ENCODE measurements at places on chromosomes 5 and 9.

DNA sequence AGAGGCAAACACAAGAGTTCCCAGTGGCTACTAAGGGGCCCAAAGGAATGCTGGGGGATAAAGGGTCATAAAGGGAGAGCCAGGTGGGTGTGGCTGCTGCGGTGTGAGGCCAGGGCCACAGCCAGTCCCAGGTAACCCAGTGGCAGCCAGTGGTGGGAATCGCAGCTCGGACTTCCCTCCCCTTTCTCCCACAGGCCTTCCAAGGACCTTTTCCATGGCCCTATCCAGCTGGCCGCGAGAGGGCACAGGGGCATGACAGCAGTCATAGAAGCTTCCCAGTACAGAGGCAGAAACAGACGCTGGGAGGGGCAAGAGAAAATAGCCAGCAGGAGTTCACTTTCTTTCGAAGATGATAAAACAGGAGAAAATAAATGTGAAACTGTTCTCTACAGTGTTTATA lies 257.6 kb downstream of the SEMA5A start:
- DNase-seq: no peak

DNA sequence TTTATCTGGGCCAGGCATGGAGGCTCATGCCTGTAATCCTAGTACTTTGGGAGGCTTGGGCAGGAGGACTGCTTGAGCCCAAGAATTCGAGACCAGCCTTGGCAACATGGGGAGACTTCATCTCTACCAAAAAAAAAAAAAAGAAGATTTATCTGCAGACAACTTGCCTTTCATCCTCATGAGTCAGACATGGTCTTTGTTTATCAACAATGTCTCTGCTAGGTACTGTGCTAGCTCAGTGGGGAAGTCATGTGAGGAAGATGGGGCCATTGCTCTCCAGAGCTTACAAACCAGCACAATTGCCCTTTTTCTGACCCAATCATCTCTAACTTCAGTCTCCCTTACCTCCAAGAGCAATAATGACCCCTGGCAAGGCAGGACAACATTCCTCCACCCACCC lies 1.6 kb downstream of the URM1 start:
- no peak for DNase-seq

DNA sequence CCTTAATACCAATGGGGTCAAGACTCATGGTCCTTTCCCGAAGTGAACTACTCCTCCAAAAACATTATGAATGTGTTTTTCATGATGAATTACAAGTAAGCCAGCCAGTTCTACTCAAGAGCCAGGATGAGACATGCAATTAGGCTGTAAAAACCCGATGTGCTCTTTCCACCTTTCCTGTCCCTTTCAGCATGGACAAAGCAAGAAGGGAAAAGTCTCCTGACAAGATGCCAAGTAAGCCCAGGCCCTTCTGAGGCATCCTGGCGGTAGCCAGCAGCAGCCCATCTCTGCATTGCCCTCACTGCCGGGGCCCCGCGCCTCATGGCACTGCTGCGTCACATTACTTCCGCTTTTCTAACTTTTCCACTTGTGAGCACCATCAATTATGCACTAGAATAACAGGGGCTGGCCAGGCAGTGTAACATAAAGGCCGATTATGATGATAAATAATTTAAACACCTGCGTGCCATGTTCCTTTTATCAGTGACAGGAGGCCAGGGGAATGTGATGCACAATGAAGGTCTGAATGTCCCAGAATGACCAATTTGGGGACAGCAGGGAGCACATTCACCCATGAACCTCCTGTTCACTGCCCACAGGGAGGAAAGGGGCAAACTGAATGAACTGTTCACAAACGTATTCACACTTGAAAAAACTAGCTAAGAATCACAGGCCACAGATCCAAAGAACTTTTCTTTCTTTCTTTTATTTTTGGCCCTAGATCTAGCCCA lies 37.4 kb downstream of the EFNA5 start:
- no peak for DNase-seq

DNA sequence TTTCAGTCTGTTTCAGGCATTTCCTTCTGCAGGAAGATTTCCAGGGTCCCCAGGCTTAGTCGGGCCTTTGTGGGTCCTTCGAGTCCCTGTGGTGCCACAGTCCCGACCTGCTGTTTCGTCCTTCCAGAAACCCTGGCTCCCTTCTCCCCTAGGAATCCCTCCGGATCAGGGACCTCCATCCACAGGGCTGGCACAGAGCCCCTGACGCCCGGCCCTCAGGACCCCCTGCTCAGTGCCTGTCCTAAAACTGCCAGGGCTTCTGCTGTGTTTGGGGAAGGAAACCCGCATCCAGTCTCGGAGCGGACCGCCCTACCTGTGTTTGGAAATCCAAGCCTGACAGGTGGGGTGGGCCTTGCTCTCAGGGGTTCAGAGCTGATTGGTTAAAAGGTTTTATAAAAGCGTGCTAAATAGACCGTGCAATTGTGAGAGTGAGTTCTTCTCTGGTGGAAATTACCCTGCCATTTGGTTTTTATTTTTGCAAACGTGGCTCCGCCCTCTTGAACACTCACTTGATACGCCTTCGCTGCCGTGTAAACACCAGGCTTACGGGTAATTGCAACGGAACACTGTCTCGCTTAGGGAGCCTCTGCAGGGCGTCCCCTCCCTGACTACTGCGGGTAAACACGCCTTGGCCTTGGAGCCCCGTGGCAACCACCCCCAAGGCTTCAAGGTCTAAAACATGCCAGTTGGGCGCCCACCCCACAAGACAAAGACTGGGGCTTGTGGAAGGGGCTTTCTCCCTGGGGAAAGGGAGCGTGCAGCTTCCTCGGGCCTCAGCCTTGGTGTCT lies 121.2 kb downstream of the PHF2 start:
- DNase-seq: no peak

DNA sequence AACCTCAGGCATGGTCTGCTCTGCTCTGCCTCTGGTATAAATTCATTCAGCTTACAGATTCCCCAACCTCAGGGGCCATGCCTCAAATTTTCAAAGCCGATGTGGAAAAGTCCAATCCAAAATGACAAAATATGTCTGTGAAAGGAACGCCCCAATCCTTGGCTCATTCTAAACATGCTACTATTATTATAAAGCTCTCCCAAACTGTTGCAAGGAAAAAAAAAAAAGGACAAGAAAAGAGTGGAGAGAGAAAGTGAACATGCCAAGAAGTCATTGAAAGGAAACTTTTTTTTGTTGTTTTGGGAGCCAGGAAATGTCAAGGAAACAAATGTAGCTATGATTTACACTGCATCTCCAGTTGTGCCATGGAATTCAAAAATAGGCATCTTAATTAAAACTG lies 3.8 kb downstream of the COL23A1 start:
- no peak for DNase-seq

GRCh38 chr5:173863359-173863758 lies 24.8 kb upstream of the CPEB4 start:
- no peak for DNase-seq

DNA sequence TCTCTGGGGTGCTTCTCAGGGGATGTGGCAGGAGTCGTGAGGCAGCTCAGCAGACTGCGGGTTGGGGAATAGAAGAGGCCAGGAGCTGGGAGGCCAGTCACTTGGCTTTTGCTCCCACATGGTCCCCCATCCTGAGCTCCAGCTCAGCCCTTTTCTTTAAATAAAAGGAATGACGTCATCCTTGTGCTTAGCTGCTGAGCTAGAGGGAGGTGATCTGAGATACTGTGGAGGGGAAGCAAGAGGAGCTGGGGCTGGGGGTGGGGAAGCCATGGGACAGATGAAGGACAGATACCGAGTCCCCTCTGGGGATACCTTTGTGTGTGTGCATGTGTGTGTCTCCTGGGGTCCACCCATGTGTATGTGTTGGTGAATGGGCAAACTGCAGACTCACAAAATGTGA lies 89.0 kb upstream of the ARAP3 start:
- no peak for DNase-seq

- DNase-seq: no peak
Observed at GRCh38 chr5:73674669-73675004, 48.6 kb downstream of the ARHGEF28 start.

- DNase-seq: no peak
Observed at GRCh38 chr9:96721731-96722429, 56.0 kb downstream of the ZNF510 start.

GRCh38 chr9:112043423-112043822 lies 131.7 kb downstream of the SUSD1 start:
- DNase-seq: no peak

GRCh38 chr5:170286386-170286925 lies 11.1 kb downstream of the LCP2 start:
- no peak for DNase-seq

- DNase-seq: no peak
Observed at GRCh38 chr5:133029416-133029815, 3.1 kb upstream of the ZCCHC10 start.

DNA sequence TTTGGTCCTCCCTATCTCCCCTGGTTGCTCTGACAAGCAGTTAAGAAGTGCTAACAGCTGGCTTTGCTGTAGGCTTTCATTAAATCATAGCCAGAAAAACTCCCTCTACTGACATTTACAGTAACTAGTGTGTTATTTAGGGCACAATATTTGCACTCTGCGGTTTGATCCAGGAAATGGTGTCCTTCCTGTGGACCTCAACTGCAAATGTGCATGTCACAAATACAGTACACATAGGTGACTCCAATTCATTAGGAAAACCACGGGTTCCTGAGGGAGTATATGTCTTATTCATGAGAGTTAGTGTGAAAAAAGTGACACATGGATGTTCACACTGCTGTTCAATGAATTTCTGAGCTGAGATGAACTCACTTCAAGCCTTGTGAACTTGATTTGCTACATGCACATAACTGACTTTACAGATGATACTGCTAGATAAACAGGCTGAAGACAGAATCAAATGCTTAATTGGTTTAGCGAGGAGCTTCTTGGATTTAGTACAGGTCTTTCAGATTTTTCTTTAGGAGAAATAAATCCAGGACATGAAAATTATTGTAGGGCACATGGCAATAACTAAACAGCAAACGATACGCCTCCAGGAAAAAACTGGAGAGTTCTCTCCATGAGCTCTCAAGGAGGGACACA lies 281.5 kb downstream of the EFNA5 start:
- no peak for DNase-seq

DNA sequence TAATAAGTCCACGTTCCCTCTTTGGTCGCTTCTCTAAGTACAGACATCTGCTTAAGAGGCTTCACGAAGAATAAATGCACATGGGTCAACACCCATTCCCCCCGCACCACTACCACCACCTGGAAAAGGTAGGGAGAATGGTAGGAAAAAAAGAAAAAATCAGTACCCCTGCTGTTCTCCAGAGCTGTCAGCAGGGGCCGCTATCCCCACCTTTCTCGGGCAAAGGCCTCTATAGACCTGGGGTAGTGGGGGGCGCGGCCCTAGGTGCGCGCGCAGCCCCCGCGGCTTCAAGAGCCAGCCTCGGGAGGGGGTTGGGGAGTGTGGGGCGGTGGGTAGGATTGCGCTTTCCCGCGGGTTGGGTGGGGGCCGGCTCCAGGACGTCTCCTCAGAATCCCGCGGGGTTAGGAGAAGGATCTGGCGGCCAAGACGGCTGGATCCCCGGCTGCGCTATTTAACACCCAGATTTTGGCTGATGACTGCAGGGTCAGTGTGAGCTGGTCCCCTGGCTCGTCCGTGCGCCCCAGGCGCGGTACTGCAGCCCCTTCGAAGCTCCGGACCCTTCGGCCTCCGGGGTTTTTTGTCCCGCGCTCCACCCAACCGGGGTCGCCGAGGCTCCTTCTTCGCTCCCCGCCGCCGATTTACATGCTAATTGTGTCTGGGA lies 1.6 kb upstream of the SEMA6A start:
- DNase-seq: peak; percentile 27

DNA sequence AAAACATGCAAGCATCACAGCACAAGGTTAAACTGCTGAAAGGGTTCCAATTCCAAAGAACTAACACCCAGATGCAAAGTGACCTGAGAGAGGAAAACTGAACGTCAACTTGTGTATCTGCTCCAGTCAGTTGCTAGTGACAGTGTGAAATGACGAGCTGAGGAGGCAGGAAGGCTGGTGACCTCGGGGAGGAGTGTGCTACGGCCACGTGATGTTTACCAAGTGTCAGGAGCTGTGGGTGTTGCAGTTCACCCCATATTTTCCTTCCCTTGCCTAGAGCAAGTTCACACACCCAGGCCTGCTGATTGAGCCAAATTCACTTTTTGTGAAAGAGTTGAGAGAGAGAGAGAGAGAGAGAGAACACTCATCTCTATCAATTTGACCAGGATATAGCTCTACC lies 231.6 kb upstream of the ANKH start:
- no peak for DNase-seq

- no peak for DNase-seq
Observed at GRCh38 chr5:37871023-37871815, 31.4 kb upstream of the GDNF start.

- no peak for DNase-seq
Observed at GRCh38 chr5:143418140-143418866, 14.8 kb upstream of the NR3C1 start.

DNA sequence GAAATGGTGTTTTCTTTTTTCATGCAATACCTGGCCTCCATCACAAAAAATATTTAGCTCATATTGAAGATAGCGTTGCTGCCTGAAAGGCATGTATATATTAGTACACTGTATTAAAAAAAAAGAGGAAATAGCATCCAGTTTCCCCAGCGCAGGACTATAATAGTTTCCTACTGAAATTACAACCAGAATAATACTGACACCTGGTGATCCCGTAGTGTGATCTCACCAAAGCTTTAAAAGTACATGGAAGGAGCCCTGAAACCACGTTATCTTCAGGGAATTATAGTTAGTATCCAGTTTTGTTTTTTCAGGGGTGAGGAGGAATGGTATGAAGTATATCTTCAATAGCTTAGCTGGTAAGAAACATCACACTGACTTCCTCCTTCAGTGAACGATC lies 264.9 kb downstream of the CD180 start:
- no peak for DNase-seq

DNA sequence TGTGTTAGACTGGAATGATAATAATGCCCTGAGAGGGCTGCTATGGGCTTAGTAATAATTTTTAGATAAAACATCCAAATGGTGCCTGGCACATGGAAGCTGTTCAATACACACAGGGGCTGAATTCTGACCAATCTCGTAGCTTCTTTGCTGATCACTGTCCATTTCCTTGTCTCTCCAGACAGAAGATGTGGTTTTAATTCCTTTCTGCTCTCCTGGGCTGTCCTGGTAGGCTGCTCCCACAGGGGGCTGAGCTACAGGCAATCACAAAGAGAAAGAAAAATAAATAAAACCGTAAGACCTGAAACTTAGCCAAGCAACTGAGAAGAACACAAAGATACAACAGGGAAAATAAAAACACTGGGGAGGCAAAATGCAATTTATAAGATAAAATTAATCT lies 136.5 kb downstream of the CDK5RAP2 start:
- no peak for DNase-seq

All from lower leg skin (tissue), 4 donors.